Activated T-cell treated with anti-CD3 and anti-CD28 coated beads for 48 hours (primary cell): ENCODE measurements at places on chromosomes 12 and 14.

- no peak for DNase-seq
These were observed 146.4 kb upstream of the LMNTD1 start for GRCh38 chr12:25699454-25699853.

- DNase-seq: no peak
These were observed 22.7 kb downstream of the CGRRF1 start for GRCh38 chr14:54532111-54533012.

DNA sequence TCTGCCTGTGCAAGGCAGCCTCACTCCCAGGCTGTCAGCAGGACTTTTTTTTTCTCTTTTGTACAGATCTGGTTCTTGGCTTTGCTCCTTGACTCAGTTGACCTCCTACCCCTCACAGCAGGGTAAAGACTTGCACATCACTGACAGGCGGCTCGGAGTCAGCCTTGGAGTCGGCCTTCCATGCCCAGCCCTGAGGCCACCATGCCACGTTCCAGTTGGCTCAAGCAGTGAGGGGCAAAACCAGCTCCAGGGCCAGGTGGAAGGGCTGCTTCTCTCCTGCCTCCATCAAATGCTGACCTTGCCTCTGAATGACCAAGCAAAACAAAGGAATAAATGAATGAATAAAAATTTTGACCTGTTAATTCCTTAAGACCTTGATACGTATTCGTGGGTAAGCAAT, 27.6 kb downstream of the JAG2 start:
- DNase-seq: no peak

DNA sequence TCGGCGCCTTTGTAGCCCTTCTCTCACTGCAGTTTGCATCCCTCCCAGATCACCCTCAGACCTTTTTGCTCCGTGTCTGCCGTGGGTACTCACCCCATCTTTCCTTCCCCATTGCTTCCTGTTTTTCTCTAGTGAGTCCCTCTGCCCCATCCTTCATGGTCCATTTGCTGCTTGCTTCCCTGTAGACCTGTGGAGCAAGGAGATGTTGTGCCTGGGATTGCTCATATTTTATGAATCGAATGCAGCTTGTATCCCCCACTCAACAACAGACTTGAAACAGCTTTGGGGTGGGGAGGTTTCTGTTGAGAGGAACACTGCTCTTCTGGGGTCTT, 661 bp downstream of the DENR start:
- DNase-seq: no peak

- DNase-seq: no peak
These were observed 9.7 kb upstream of the TUBA1A start for GRCh38 chr12:49198431-49199155.

DNA sequence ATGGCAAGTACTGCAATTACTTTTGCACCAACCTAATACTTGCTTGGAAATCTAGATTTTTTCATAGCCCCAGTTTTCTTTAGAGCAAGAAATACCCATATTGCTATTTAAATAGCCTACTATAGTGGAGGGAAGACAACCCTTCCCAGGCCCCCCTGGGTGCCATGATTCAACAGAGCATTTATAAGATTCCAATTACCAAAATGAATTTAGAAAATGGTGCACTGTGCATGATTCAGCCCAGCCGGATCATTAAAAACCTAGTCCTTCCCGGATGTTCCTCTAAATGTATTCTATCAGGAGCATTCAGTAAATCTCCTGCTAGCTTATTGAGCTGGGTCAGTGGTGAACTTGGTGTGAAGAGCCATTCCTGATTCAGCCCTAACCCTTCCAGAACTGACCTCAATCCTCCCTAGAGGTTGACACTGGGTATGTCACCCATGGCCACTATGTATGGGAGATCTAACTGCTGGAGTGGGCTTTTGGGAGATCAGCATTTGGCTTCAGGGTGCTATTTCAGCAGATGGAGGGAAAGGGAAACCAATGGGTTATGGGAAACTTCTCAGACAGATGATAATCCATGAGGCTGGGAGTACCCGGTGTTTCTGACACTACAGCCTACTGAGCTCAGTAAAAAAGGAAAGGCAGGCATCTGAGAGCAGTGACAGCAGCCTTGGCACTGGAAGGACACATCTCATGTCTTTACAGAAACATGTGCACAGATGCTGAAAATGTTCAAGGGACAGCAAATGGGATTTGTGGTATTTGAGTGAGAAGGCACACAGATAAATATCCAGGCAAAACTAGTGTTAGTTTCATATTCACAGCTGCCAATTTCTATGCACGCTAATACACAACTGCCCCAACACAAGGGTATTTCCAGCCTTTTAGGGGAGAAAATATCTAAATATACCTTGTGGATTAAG, 258.9 kb downstream of the DPF3 start:
- DNase-seq: no peak

GRCh38 chr12:49567302-49567610, 686 bp downstream of the MCRS1 start:
- no peak for DNase-seq

DNA sequence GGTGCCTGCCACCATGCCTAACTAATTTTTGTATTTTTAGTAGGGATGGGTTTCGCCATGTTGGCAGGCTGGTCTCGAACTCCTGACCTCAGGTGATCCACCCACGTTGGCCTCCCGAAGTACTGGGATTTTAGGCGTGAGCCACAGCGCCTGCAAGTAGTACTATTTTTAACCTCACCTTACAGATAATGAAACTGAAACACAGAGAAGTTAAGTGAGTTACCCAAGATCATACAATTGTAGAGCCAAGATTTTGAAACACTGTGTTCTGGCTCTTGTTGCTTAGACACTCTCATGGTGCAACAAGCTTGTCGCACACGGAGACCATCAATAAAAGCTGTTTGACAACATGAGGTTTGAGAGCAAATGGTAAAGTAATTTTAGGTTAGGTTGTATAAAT, 159.1 kb upstream of the LMNTD1 start:
- DNase-seq: no peak

DNA sequence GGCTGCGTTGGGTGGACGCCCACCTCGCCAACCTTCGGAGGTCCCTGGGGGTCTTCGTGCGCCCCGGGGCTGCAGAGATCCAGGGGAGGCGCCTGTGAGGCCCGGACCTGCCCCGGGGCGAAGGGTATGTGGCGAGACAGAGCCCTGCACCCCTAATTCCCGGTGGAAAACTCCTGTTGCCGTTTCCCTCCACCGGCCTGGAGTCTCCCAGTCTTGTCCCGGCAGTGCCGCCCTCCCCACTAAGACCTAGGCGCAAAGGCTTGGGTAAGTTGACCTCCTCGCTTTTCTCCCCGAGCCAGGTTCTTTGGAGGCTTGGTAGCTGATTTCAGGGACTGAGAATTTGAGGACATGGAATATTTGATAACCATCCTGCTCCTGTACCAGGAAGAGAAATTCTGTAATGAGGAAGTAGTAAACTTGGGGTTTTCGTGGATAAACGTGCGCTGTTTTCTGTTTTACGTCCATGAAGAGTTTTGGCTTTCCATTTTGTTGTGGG, 530 bp downstream of the APAF1 start:
- DNase-seq: no peak

GRCh38 chr12:118982984-118983761, 1.8 kb downstream of the SRRM4 start:
- no peak for DNase-seq
